ENCODE measurements at places on chromosomes 1 and 21.
A peak's percentile ranks its signal among the peaks of the same experiment; 100 is the strongest.

DNA sequence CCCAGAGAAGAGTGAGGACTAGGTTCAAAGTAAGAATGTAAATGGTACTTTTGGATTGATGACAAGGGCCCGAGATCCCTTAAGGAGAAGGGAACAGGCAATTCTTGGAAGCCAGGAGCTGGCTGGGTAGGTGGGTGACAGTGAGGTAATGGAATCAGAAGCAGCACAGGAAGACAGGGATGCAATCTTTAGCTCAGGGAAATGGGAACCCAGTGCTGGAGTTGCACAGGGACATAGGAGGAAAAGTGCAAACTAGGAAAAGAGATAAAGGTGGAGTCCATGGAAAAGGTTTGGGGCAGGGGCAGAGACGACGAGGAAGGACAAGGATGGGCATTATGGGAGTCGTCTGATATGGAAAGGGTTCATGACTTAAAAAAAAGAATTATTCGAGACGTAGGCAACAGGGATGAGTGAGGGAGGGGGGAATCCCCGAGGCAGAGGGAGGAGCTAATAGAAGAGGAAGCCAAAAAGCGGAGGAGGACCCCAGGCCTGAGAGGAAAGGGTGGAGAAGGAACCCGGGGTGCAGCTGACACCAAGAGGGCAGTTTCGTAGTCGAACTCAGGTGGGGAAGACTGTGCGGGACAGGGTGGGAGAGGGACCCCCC, 495 bp downstream of the PI4KB start:
- no peak for DNase-seq

- no peak for DNase-seq
Observed at GRCh38 chr1:232915212-232915611, 35.2 kb upstream of the NTPCR start.

- no peak for DNase-seq
Observed at GRCh38 chr1:168005529-168005928, 68.7 kb upstream of the MPC2 start.

GRCh38 chr1:25738499-25738898, 61.5 kb upstream of the SELENON start:
- no peak for DNase-seq

GRCh38 chr1:160076295-160076694, 5.0 kb upstream of the KCNJ9 start:
- DNase-seq, result no peak

DNA sequence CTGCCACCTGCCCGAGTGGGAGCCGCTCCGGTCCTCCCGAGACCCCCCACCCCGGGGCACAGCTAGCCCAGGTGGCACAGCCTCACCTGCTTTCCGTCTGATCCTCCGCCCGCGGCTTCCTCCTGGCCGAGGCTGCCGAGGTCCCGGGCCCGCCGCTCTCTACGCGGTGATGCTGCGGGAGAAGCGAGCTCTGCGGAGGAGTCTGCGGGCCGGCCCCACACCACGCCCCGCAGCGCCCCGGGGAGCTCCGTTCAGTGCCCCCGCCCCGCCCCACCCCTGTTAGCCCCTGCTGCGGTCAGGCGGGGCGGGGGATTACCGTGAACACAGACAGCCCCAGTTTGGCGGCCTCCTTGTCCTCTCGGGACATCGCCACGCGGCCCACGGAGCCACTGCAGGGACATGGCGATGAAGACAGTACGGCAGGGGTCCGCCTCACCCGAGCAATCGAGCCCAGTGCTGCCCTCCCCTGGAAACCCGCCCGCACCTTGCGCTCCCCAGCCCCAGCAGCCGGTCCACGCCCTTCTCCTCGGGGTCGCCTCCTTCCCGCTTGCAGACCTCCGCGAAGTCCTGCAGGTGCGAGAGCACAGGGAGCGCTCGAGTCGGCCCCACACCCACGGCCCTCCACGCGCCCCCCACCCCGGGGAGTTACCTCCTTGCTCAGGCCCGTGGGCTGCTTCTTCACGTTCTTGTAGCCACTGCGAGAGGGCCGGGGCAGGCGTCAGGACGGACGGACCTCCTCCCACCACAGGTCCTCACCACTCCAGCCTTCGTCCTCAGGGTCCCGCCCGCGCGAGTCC, 933 bp downstream of the C1orf35 start:
- no peak for DNase-seq

DNA sequence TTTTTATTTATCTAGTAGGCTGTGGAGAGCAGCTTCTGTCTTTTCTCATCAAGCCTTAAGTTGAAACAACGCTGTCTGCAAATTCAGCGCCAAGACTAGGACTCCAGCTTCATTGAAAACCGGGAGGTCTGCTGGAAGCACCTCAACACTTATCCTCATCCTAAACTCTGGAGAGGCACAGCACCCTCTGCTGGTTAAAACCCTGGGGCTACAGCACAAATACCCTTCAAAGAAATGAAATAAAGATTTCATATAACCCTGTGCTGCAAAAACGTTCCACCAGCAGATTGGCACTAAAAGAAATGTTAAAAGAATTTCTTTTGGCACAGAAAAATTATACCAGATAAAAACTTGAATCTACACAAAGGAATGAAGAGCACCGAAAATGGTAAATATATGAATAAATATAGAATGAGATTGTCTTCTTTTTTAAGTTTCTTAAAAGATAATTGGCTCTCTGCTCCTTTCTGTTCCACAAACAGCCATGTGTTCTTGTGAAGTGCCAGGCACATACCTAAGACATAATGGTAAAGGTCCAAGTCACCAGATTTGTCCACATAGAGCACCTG, 227.7 kb upstream of the SAMSN1 start:
- no peak for DNase-seq

DNA sequence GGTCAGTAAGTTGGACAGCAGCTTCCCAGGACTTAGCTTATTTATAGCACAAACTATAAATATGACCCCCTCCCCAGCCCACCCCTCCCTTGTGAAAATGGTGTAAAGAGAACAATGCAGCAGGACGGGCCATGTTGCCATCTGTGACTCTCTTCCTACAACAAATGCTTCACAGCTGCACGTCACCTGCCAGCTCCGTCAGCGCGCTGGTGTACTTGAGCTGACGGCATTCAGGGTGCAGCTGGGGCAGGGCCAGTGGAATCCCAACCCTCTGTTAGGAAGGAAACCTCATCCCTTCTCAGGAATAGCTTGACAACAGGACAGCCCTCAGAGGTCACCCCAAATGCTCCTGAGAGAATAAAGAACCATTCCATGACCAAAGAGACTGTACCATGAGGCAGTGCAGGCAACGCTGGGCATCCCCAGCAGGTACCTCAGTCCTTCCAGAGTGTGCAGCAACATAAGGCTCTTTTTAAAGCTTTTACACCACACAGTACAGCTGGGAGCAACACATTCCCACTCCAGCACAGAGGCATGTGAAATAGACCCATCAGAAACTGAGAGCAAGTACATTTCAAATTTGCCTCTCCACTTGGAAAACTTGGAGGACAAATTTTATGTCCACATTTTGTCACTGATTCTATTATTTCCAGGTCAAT, 85.0 kb downstream of the ATP1A1 start:
- DNase-seq, result no peak

DNA sequence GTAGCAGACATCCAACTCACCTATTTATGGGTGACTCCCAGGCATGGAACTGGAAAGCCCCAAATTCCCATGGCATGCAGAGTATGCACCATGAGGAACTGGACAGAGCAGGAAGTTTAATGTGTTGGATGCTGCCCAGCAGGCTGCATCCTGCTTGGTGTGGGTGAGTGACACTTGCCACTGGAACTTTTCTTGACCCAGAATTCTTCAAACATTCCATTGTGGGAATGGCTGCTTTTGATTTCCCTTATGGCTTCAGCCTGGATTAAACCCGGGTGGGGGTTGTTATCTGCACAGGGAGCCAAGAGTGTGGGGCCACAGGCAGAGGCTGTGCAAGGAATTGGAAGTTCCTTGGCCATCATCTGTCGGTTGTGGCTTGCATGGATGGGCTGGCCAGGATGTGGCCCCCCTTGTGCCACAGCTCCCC, 26.9 kb upstream of the BACE2 start:
- peak; percentile 32 for DNase-seq

DNA sequence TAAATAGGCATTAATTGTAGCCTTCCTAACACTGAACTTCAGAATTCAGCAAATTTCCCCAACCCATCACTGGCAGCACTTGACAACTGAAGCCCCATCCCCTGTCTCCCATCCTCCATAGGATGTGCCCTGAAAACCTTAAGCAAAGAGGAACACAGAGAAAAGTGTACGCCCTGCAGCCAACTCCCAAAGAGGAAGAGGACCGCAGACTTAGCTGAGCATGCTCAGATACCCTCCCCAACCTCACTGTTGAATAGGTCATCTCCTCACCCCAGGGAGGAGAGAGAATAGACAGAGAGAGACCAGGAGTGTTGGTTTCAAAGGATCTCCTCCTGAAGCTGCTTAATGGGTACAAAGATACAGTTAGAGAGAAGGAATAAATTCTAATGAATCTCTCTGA, 50.5 kb downstream of the CD2 start:
- DNase-seq, result no peak

GRCh38 chr1:21673277-21673780, 4.2 kb upstream of the RAP1GAP start:
- peak; percentile 28 for DNase-seq

GRCh38 chr1:39127513-39127912, 77.0 kb upstream of the MACF1 start:
- no peak for DNase-seq

DNA sequence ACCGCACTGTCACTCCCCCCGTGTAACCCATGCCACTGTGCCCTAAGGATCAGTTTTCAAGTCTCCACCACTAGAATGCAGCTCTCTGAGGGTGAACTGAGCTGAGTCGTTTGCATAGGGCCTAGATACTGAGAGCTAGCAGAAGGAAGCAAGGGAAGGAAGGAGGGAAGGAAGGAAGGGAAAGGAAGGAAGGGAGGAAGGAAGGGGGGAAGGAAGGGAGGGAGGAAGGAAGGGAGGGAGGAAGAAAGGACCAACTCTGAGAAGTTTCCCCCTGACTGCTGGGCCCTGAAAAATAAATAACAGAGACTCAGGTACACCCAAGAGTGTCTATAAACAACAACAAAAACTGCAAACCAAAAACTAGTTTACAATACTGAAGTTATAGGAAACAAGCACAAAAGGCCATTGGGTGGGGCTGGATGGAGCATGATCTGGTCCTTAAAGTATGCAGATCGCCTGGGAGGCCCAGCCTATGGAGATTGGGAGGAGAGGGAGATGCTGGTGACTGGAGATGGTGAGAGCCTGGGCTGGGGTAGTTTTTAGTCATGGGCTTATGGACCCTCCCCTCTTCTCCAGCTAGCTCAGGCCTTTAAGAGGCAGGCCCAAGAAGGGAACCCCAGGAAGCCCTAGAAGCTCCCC, 1.7 kb upstream of the MRPS15 start:
- no peak for DNase-seq

DNA sequence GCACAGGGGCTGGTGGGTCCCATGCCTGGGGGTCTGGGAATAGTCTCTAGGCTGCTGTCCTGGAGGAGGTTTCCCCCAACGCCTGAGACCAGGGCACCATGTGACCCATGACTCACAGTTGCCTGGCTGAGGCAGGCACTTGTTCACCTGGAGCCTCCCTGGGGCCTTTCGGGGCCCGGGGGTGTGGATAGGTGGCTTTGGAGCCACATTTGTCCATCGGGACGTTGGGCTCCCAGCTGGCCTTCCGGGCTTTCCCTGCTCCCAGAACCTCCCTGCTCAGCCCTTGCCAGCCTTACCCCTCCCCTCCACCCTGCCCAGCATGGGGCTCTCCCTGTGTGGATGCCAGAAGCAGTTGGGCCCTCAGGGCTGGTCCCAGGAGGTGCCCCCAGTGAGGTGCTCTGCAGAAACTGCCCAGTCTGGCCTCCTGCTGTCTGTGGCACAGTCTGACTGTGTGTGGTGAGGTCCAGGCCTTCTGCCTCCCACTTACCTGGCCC, 14.2 kb downstream of the COL6A1 start:
- DNase-seq, result no peak

- DNase-seq, result no peak
Observed at GRCh38 chr1:194028002-194028401, 841.6 kb upstream of the B3GALT2 start.

GRCh38 chr21:26813426-26813998, 31.7 kb downstream of the ADAMTS1 start:
- DNase-seq, result no peak

DNA sequence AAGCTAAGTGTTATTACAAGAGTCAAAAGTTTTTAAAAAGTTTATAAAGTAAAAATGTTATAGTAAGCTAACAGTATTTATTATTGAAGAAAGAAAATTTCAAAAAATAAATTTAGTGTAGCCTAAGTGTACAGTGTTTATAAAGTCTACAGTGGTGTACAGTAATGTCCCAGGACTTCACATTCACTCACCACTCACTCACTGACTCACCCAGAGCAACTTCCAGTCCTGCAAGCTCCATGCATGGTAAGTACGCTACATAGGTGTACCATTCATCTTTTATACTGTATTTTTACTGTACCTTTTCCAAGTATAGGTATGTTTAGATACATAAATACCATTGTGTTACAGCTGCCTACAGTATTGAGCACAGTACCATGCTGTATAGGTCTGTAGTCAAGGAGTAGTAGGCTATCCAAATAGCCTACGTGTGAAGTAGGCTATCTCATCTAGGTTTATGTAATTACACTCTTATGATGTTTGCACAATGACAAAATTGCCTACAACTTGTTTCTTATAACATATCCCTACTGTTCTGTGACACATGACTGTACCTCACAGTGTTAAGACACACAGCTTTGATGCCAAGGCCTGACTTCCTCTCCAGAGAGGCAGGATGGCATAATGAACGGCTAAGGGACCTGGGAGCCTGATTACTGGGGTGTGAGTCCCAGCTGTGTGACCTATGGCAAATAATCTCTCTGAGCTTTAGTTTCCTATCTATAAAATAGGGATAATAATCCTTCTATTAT, 12.7 kb downstream of the DHCR24 start:
- no peak for DNase-seq

DNA sequence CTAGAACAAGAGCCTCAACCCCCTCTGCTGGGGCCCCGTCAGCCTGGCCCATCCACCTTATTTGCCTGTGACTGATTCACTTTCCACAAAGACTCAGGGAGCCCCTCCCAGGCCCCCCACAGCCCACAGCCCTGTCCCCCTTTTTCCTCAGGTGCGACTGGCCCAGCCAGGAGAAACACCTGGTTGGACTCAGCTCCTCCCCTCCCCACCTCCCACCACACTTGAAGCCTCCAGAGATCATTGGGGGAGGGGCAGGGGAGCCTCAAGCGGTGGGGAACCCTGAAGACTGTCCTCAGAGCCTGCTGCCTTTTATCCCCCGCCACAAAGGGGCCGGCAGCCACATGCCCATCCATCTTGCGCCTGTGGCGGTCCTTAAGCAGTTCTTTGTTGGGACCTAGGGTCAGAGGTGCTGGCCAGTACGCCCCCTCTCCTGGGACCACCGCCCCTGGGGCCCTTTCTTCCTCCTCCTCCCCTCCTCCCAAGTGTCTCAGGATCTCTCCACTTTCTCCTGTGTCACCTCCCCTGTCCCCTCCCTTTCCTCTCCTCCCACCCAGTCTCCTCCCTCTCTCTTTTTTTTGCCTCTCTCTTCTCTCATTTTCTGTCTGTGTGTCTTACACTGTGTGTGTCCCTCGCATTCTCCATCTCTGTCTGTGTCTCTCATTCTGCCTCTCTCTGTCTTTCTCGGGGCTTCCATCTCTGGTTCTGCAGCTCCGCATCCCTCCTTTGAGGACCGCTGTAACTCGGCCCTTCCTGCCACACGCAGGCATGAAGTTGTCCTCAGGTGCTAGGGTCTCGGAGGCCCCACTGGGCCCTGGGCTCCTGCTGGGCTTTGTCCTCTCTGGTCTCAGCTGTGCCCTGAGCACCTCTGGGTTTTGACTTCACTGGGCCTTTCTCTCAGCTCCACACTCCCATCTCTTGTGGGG, 12.2 kb downstream of the CRABP2 start:
- DNase-seq, result no peak

GRCh38 chr1:206449565-206449964, 20.7 kb upstream of the IKBKE start:
- no peak for DNase-seq

GRCh38 chr1:206954459-206955342, 8.4 kb upstream of the PIGR start:
- DNase-seq, result no peak
